Hematopoietic multipotent progenitor cell treated with erythropoietin and hydrocortisone succinate and interleukin-3 and kit ligand, for 6 days (in vitro differentiated cells): ENCODE measurements at places on chromosomes 3 and 15.

- DNase-seq: no peak
Observed at GRCh38 chr15:66780172-66780972, 78.3 kb downstream of the SMAD6 start.

DNA sequence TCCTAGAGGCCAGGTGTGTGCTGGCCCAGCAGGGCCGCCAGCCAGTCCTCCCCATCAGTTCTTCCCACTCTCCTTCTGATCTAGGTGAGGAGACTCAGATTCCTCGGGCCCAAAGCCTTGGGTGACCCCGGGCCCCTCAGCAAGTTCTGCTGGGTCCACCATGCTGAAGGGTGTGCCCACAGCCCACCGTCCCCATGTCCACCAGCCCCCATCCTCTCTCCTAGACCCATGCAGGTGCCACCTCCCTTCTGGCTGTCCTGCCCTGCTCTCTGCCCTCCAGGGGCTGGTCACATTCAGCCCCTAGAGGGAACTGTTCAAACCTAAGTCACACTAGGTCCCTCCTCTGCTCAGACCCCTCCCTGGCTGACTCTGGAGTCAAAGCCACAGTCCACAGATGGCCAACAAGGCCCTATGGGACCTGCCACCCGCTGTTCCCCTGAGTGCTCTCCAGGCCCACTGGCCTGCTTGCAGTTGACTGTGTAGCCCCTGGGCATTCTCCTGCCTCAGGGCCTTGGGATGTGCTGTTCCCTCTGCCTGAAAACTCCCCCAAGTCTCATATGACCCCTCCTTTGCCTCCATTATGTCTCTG lies 878 bp upstream of the TLR9 start:
- no peak for DNase-seq

GRCh38 chr3:143362115-143362991 lies 242.8 kb downstream of the CHST2 start:
- DNase-seq: peak; percentile 68

DNA sequence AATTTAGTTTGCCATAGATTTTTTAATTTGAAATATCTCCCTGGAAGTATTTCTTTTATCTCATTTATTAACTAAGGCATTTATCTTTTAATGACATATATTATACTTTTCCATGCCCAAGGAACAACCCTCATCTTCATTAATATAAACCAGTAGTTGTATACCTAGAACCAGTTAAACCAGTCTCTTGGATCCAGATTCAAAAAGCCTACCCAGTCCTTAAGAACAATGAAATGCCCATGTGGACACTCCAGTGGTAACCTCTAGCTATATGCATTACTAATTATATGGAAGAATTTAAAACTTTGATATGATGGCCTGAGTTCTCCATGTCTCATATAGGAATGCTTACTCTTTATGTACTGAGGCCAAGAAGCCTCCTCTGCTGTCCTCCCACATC lies 4.8 kb downstream of the SIDT1 start:
- DNase-seq: no peak

- no peak for DNase-seq
Observed at GRCh38 chr3:174318181-174318580, 541.0 kb upstream of the NAALADL2 start.

GRCh38 chr3:107271787-107272387 lies 105.4 kb upstream of the CCDC54 start:
- DNase-seq: peak; percentile 87

DNA sequence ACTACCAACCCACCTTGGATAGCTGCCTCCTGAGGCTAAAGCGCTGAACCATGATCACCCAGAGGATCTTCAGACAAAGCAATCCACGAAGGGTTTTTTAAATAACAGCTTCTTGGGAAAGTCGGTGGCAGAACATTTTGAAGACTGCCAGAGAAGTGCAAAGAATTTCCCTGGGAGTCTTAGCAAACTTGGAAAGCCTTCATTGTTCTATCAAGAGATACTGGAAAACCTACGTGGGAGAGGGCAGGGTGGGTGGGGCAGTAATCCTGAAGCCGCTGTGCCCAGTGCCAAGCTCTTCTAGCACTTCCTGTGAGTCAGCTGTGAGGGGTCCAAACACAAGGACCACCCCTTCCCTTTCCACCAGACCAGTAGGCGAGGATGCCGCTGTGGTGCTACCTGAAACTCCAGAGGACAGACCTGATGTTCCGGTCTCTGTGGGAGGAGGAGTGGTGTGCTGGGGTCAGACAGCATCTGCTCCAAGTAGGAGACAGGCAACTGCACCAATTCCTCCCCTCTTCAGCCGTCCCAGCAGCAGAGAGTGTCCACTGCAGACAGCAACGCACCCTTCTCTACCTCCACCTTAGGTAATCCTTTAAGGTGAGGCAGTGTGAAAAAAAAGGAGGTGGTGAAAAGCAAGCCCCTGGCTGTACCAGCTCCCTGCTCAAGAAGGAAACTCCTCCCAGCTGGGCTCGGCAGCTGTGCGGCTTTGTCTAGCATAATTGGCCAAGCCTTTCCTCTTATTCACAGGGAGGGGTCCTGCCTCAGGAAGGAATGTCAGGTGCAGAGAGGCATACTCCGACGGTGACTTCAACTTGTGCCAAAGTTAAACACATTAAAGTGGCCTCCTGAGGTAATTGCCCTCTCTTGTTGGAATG lies 99.0 kb downstream of the TMCC1 start:
- DNase-seq: peak; percentile 48

GRCh38 chr15:80970018-80970657 lies 19.5 kb downstream of the MESD start:
- peak; percentile 88 for DNase-seq

DNA sequence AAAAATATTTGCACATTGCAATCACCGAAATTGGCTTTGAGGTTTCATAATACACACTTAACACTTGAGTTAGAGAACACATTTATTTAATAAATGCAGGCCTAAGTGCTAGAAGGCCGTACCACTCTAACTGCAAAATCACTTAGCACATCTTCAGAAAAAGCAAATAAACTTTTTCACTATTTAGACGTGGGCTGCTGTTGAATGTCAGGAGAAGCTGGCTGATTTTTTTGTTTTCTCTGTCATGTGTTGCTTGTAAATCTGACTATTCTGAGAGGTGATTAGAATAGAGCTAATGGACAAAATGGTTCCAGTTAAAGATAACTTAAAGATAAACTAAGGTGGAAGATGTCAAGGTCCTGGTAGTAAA lies 265.1 kb downstream of the FOXP1 start:
- DNase-seq: no peak

DNA sequence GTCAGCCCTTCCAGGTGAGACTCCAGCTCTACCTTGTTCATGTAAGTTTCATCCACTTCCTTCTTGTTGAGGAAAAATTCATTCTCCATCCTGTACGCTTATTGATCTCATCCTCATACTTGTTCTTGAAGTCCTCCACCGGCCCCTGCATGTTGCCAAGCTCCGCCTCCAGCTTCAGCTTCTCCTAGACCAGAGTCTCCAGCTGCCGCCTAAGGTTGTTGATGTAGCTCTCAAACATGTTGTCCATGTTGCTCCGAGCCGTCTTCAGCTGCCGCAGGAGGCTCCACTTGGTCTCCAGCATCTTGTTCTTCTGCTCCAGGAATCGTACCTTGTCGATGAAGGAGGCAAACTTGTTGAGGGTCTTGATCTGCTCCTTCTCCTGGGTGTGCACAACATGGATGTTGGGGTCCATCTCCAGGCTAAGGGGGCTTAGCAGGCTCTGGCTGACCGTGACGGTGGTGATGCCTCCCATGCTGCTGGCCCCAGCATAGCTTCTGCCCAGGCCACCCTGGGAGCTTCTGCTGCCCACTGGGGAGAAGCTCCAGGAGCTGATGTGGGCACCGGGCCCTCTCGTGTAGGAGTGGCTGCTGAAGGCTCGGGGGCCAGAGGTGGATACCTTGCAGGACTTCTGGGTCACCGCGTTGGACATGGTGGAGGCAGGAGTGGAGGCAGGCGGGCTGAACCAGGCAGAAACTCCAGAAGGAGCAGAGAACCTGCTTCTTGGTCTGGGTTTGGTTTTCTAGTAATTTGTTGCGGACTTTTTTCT lies 422.6 kb upstream of the ARPP21 start:
- no peak for DNase-seq

- DNase-seq: no peak
Observed at GRCh38 chr15:59798605-59798917, 109.4 kb upstream of the BNIP2 start.

DNA sequence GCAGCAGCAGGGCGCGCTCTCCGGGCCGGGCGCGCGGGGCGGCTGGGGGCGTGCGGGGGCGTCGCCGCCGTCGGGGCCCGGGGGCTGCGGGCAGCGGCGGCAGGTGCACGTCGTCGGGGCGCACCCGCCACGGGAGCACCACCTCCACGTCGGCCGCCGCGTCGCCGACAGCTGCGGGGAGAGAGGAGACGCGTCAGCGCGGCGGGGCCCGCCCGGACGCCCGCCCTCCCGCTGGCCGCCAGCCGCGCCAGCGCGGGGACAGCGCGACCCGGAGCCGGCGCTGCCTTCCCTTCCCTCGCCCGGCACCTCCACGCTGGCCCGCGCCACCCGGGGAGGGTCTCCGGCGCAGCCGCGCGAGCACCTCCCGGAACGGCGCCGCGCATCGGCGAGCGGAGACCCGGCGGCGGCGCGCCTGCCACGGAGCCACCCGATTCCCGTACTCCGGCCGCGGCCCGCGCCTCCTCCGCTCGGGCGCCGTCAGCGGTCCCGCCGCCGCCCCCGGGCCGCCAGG lies 481 bp downstream of the ADAMTS17 start:
- no peak for DNase-seq

GRCh38 chr3:135556174-135556573 lies 409.4 kb upstream of the PPP2R3A start:
- no peak for DNase-seq

DNA sequence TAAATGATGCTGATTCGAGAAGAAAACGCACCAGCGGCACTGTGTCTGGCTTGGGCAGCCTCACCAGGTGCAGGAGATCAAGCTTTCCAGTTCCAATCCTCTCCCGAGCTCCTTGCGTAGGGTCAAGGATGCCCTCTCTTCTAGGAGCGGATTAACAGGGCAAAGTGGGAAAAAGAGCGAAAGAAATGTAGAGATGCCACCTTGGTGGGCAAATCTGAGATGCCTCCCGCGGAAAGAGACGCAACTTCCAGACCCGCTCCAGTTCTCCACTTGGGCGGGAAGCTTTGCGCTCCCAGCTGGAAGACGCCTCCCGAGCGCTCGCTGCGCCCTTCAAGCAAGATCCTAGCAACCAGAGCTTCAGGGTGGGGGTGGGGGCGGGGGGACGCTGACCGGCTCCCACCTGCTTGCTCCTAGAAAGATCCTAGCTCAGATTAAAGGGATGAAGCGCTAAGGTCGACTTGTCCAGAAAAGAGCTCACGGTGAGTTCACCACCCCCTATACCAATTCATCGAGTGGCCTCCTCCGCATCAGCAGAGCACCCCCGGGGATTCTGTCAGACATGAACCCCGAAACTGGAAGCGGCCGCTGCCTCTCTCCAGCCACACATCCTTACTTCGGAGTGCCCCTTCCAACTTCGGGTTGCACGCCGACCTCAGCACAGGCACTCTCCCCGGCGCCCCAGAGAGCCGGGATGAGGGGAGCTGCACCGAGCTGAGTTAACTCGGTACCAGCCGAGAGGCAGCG lies 769 bp downstream of the TAFA4 start:
- no peak for DNase-seq

- no peak for DNase-seq
Observed at GRCh38 chr15:38028869-38029268, 94.4 kb downstream of the TMCO5A start.

DNA sequence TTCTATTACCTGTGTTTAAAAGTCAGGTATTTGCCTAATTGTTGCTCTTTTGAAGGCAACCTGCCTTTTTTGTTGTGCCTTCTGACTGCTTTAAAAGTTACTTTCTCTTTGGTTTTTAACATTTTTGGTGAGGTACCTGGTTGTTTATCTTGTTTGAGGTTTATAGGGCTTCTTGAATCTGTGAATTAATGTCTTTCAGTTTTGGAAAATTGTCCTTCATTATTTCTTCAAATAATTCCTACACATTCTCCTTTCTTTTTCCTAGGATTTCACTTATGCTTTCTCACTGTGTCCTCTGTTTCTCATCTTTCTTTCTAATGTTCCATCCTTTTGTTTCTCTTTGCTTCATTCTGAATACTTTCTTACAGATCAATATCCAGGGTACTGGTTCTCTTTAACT lies 30.8 kb downstream of the HHLA2 start:
- DNase-seq: no peak

- no peak for DNase-seq
Observed at GRCh38 chr3:79161941-79162340, 605.9 kb downstream of the ROBO1 start.

DNA sequence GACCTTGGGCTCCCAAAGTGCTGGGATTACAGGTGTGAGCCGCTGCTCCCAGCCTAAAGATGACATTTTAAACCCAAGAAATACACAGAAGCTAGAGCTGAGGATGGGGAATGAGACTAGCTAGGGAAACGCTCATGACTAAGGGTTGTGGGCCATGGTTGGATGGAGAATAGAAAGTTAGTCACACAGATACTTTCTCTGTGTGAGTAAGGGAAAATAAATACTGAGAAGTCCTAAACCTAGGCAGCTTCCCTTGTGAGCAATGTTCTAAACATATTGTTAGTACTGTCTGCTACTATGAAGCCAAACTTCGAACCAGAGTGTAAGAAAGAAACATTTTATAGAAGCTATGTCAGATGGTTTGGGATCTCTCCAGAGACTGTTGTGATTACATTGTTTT lies 304.8 kb upstream of the STAC start:
- DNase-seq: no peak

GRCh38 chr3:177832880-177833279 lies 635.6 kb upstream of the TBL1XR1 start:
- DNase-seq: no peak

GRCh38 chr3:113008117-113008516 lies 17.3 kb downstream of the GTPBP8 start:
- no peak for DNase-seq

DNA sequence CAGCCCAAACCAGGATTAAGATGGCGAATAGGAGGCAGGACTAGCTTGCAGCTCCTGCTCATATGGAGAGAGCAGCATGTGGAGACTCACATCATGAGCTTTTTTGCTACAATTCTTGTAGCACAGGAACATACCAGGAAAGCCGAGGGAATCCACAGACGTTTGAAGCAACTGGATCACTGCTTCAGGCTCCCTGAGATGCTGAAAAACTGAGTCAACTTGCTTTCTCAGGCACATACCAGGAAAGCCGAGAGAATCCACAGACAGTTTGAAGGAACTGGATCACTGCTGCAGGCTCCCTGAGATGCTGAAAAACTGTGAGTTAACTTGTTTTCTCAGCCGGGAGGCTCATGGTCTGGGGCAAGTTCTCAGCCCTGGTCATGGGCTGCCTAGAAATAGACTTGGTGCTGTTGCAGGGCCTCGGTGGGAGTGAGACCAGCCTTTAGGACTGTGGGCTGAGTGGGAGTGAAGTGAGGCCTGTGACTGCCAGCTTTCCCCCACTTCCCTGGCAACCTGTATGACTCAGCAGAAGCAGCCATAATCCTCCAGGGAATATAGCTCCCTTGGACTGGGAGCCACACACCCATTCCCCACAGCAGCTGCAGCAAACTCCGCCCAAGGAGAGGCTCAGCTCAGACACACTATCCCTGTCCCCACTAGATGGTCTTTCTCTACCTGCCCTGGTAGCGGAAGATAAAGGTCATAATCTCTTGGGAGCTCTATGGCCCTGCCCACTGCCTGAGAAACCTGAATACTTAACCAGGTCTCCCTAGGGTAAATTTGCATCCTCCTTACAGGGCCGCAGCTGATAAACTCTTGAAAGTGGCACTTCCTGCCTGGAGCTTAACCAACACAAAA lies 51.9 kb upstream of the PFN2 start:
- no peak for DNase-seq

- no peak for DNase-seq
Observed at GRCh38 chr15:80895091-80895490, 94.5 kb downstream of the MESD start.

GRCh38 chr3:82058809-82059208 lies 297.4 kb upstream of the GBE1 start:
- no peak for DNase-seq

- DNase-seq: peak; percentile 43
Observed at GRCh38 chr3:45607790-45608189, 13.2 kb downstream of the LIMD1 start.

- DNase-seq: no peak
Observed at GRCh38 chr3:94293793-94294195, 230.9 kb downstream of the NSUN3 start.
